NT2/D1 (cell line): ENCODE measurements at places on chromosomes 4 and X.

GRCh38 chr4:41110050-41110449, 104.3 kb downstream of the APBB2 start:
- no peak for DNase-seq

DNA sequence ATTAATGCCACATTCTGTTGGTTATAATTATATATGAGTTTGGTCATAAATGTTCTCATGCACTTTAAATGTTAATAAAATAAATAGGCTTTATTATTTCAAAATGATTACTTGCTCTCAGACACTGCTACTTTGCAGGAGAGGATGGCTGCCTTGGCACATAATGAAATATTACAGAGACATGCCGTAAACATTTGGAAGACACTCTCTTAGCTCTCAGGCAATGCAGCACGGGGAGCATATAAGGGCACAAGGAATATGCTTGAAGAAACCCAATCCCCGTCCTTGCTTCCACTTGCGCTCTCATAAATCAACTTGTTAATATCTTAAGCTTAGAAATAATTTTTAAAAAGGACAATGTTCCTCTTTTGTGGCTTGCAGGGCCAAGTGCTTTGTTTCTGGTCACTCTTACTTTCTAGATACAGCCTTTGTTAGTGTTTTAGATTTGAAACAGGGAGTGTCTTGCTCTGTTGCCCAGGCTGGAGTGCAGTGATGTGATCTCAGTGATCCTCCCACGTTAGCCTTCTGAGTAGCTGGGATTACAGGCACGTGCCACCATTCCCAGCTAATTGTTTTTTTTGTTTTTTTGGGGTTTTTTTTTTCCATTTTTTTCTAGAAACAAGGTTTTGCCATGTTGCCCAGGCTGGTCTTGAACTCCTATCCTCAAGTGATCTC, 445.0 kb downstream of the SPRY1 start:
- no peak for DNase-seq

- DNase-seq = no peak
These were observed 17.3 kb downstream of the NIPAL1 start for GRCh38 chr4:48033825-48034413.

DNA sequence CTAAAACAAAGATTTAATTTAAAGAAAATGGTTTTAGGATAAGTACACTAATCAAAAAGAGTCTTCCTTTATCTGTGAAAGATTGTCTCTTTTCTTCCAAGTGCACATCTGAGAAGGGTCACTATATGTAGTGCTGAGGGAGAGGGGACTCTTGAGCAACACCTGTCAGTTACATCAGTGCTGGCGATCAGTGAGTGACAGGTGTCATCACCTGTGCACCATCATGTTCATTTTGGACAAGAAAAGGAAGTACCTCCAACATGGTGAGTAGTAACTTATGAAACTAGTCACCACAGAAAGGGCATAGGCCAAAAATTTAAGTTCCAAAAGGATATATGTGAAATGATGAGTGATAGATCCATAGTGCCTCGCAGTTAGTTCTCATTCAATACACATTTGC, 55.7 kb downstream of the MCUB start:
- DNase-seq = no peak

GRCh38 chr4:38242822-38243387, 282.7 kb downstream of the PTTG2 start:
- DNase-seq = no peak

DNA sequence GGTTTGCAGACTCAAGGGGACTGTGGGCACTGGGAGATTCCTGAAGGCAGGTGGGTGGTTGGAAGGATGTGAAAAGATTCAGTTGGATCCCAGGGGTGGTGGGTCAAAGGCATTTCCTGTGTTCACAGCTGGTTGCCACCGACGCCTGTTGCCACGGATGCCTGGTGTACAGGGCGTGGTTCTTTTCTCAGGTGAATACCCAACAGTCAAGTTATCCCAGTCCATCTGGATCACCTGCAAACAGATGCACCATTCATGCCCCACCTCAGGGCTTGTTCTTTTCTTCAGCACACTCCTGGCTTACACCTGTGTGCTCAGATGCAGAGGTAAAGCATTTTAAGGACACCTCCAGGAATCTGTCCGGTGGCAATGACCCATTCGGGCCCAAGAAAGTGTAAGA, 55.8 kb upstream of the SHOX start:
- DNase-seq = no peak

DNA sequence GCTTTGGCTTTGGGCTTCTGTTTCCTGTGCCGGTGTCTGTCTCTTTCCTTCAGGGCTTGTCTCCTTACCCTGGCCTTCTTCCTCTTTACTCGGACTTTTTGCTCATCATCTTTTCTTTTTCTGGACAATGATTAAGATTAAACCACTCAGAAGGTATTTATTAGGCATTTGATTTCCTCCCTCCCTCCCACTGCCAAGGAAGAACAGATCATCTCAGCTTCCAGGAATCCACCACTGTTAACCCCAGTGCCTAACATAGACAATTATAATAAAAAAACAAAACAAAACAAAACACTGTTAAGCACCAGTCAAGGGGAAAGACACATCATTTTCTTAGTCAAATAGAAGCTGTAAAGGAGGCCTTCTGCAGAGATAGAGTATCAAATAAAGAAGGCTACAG, 16.6 kb downstream of the PGRMC1 start:
- no peak for DNase-seq

DNA sequence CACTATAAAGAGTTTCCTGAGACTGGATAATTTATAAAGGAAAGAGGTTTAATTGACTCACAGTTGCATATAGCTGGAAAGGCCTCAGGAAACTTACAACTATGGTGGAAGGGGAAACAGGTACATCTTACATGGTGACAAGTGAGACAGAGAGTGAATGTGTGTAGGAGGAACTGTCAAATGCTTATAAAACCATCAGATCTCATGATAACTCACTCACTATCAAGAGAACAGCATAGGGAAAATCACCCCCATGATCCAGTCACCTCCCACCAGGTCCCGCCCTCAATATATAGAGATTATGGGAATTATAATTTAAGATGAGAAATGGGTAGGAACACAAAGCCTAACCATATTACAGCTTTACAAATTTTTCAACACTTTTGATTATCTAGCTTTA, 266.0 kb downstream of the DTHD1 start:
- DNase-seq = no peak

DNA sequence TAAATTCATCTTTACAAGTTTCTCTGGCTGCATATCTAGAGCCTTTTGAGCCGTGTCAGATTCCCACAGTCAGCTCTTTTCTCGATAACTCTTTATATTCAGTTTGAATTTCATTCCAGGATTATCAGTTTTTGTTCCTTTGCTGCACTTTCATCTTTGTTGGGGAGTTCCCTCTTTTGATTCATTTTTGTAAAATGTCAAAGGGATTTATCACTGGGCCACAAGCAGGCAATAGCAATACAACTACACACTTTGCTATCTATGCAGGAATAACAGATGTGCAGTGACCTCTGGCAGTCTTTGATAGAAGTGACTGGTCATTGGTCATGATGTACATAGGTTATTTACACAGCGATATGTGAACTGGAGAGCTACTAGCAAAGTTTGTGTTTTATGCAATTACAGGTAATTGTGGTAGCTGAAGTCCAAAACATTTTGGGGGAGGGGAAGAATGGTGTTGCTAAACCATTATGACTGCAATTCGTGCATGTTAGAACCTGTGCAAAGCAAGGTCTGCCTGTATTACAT, 43.8 kb downstream of the HPGDS start:
- DNase-seq = no peak

DNA sequence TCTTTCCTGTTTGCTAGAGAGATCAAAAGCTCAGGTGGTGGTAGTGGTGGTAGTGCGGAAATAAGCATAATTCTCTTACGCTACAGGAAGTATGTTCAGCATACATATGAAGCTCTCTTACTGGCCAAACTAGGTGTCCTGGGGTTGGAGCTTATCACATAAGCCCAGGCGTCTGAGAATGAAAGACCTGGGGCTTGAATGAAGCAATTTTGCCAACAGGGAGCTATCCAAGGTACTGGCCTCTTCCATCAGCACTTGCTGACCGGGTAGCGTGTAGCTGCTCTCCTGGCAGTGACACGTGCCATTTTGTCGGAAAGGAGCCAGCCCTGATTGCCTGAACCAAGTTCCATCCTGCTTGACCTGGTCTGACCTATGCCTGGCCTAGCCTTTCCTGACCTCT, 65.9 kb upstream of the HPF1 start:
- peak; percentile 25 for DNase-seq

DNA sequence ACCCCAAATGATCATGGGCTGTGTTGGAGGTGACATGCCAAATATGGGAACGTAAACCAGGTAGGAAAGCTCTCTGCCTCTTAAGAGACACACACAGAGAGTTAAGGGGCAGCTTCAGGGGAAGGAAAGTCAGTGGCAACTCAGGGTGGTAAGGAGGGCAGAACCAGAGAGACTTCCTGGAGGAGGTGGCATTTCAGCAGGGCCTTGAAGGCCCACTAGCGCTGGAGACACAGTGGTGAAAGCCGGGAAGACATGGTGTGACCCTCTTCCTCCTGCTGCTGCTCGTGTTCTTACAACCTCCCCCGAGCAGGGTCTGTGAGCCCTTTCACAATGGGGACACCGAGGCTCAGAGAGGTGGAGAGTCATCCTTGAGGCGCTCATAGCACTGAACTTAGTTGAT, 68.2 kb downstream of the SORCS2 start:
- no peak for DNase-seq

DNA sequence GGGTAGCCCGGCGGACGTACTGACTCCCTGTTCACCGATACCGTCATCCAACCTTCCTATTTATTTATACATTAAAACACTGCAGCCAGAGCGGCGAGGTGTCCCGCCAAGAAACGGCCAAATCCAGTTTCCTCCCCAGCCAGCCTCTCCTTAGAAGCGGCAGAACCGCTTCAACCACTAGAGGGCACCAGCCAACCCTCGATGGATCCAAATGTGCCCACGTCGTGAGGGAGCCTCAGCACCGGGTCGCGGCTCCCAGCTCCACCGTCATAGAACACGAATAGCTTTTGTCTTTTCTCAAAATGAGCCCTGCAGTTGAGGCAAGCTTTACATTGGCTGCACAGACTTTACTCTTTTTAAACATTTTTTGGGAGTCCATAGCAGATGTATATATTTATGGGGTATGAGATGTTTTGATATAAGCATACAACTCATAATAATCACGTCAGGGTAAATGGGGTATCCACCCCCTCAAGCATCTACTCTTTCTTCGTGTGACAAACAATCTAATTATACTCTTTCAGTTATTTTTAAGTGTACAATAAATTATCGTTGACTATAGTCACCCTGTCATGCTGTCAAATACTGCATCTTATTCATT, 13.0 kb upstream of the HELT start:
- DNase-seq = no peak
